ENCODE measurements at places on chromosomes 5 and 9.

- DNase-seq, result no peak
These were observed 55.4 kb downstream of the LHX2 start for GRCh38 chr9:124066783-124067577.

DNA sequence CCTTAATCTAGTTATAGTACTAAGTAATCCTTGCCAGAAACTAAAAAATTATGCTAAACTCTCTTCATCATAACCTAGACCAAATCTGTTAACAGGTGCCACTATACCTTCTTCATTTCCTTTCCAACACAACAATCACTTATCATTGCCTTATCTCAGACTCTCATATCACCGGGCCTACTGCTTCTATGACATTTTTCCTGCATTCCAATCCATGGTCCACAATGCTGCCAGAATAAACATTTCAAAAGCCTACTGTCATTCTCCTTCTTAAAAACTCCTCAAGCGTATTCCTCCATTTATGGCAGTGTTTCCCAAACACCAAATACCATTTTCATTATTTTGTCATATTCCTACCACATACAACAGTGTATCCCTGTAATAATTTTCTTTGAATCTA is 6.5 kb downstream of the PPP6C start:
- DNase-seq, result no peak

DNA sequence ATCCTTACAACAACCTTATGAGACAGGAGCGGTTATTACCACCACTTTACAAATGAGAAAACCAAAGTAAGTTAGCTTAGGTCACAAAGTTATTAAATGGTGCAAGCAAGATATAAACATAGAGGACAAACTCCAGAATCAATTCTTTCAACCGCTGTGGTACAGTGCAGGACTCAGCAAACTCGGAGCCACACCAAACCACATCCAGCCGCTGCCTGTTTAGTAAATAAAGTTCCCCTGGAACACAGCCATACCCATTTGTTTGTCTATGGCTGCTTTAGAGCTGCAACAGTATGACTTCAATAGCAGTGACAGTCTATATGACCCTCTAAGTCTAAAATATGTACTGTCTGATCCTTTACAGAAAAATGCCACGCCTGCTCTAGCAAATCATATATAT is 1567.2 kb upstream of the WWC1 start:
- DNase-seq, result no peak

DNA sequence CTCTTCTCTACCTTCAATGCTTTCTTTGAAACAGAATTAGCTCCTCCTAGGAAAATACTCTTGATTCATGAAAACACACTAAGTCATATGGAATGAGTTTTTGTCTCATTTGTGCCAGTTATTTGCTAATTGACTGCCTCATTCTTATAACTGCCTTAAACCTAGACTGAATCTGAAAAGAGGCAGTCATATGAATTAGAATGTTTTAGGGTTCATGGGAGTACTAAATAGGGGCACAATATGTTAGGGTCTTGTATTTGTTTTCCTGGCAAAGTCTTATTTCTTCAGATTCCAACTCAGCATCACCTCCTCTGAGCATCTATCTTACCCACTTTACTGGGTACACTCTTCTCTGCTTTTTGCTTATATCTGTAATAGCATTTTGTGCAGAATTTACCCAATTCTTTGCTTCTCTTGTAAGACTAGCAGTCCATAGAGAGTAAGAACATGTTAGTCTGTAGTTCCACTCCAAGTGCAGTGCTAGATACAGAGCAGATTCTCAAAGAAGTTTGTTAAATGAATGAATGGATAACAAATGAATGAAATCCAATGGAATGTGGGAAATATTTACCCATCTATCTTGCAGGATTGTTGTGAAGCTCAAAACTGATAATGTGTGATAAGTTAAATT is 43.9 kb upstream of the ALDH1A1 start:
- no peak for DNase-seq

DNA sequence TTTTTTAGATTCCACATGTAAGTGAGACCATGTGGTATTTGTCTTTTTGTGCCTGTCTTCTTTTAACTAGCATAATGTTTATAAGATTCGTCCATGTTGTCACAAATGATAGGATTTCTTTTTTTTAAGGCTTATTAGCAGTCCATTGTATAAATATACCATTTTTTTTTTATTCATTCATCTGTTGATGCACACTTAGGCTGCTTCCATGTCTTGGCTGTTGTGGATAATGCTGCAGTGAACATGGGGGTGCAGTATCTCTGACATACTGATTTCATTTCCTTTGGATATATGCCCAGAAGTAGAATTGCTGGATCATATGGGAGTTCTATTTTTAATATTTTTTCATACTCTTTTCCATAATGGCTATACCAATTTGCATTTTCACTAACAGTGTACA is 48.7 kb downstream of the KIAA1958 start:
- DNase-seq, result no peak

DNA sequence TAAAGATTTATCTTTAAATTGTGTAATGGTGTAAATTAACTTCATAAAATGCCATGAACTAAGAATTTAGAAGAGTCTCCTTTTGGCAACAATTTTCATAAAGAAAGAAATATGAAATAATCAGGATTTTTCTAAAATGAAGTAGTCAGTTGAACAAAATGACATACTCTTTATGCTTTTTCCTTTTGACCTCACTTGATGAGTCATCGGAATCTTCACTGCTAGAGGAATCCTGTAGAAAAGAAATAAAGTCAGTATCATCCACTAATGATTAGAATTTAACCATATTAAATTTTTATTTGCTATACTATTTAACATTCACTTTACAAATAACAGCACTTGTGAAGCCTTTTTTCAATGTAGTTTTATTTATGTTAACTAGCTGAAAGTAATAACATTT is 26.1 kb downstream of the CHD1 start:
- DNase-seq, result no peak

DNA sequence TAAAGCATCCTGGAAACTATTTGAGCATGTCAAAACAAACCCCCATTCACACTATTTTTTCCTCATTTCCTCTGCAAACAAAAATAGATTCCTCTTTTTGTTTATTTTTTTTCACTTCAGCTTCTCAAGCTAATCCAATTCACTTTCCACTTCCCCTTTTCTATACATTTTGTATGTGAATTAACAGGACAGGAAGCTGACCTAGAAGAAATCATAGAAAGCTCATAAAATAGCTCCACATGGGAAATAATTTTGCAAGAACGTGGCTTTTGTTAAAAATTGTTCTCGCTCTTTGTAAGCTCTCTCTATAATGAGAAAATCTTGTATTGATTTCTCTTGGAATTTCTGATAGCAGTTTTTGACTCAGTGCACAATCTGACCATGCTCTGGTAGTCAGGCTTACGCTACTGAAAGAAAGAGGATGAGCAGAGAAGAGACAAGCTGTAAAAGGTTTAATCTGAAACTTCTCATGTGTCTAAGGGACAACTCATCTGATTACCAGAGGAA is 215.8 kb downstream of the ADAMTS12 start:
- DNase-seq, result no peak

- DNase-seq, result no peak
These were observed 15.3 kb downstream of the TNFSF15 start for GRCh38 chr9:114790521-114790920.

DNA sequence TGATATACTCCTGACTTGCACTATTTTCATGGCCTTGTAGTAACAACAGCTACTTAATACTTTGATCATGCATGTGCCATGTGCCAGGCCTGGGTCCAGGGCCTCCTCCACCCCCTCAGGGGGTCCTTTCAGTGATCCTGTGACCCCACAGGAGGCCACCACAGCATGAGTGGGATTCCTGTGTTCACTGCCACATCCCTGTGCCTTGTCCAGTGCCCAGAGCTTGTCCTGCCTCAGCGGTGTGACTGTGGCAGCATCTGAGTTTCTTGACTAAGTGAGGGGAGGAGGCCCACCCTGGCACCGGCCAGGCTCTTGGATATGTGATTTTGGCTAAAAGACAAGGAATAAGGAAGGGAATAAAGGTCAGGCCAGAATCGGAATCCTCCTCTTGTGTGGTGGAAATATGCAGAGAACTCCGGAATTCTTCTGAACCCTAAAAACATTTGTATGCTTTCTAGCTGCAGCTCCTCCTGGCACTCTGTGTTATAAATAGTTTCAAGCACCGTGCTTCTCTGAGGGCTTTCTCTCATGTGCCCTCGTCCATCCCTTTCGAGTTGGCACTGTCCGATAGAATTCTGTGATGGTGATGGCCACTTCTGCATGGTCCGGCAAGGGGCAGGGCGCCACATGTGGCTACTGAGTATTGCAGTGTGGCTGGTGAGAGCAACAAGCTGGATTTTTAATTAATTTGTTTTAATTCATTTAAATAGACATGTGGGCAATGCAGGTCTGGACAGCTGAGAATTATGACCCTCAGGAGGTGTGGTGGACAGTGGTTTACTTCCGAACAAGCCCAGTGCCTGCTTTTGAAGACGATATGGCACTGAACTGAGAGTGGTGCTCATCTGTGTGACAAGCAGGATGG is 31.8 kb downstream of the TENT4A start:
- DNase-seq, result no peak

DNA sequence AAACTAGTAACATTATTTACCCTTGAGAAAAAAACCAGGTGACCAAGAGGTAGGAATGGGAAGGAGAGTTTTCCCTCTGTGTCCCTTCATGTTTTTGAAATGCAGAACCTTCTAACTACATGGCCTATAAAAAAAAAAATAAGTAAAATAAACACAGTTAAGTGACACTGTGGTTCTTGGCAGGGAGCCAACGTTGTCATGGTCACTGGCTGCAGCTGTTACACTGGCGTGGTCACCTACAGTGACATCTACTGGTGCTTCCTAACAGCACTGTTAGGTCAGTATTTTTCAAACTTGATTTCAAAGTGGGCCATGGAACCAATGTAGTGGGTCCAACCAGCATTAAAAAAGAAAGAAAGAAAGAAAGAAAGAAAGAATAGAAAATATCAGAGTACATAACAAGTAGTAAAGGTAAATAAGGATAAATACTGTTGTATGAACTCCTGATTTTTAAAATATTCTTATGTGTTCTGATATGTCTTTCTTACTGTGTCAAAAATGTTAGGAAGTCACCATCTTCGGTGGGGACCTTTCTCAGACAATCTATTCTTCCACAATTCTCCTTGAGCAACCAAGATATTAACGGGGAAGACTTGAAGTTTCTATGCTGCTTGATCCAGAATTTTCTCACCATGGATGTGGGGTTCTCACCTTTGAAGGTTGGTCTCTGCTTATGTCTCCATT is 59.1 kb upstream of the PJA2 start:
- DNase-seq, result peak; percentile 74

DNA sequence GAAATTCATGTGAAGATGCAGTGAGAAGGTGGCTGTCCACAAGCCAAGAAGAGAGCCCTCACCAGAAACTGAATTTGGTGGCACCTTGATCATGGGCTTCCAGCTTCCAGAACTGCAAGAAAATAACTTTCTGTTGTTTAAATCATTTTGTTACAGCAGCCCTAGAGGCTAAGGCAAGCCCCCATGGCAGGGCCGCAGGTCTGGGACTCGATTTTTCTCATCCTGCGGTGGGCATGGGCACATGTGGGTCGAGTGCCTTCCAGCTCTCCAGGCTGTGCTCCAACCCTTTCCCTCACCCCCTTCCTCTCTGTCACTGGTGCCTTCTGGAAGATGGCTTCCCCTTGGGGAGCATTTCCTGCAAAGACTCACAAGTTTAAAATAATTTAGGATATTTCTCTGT is 40.7 kb downstream of the AHRR start:
- no peak for DNase-seq

DNA sequence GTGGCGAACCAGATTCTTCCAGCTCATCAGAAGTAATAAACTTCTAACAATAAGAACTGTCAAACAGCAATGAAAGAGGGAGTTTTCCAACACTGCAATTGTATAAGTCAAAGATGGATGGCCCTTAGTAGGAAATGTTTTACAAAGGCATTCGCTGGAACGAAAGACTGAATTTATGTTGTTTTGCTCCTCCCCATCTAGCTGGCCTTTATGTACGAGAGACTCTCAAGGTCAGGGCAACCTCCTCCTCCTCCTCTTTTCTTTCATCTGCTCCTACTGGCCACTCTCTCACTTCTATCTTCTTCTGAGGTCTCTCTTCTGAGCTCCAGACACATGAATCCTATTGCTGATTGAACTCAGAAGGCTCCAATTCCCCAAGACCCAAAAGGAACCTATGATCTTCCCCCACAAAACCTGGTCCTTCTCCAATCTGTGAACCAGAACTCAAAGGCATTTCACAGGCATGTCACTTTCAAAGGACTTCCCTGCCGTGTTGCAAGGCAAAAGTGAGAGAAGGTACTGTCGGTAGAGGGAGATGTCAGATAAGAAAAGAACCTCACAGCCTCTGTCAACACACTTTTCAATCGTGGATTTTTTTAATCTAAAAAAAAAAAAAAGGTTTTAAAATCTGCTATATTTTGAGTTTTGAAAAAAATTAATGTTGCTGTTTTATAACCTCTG is 28.5 kb upstream of the PUM3 start:
- DNase-seq, result peak; percentile 78

- DNase-seq, result no peak
These were observed 56.0 kb upstream of the MOCS2 start for GRCh38 chr5:53165431-53166182.

DNA sequence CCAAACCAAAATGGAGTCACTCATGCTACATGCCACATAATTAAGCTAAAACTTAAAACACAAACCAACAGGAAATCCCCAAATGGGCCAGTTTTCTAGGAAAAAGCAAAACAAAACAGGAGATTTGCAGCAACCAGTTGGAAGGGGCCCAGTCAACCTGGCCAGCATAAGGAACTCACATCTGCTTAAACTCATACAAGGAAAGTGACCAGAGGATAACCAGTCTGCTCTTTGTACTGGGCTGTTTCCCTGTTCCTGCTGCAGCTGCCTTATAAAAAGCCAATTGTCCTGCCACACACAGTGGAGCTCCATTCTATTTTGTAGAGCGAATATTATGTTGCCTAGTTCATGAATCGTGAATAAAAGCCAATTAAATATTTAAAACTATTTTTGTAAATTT is 29.5 kb upstream of the PTPDC1 start:
- no peak for DNase-seq

DNA sequence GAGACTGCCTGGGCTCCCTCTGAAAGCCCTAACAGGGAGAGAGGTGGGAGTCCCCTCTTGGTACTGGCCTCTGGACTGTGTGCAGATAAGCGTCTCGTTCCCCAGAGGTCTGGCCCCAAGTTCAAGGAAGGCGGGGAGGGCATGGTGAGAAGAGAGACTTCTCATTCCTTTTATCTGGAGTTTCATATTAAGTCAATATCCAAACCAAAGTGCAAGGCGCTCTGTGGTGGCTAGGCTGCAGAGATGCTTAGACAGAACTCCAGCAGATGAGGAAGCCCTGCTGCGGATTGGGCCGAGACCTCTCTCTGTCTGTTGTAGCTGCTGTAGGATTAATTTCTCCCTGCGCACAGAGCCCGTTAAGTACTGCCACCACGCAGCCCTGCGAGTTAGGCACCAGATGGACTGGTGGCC is 16.0 kb downstream of the MVB12B start:
- DNase-seq, result no peak

GRCh38 chr9:19901586-19901985 is 112.7 kb upstream of the SLC24A2 start:
- no peak for DNase-seq

DNA sequence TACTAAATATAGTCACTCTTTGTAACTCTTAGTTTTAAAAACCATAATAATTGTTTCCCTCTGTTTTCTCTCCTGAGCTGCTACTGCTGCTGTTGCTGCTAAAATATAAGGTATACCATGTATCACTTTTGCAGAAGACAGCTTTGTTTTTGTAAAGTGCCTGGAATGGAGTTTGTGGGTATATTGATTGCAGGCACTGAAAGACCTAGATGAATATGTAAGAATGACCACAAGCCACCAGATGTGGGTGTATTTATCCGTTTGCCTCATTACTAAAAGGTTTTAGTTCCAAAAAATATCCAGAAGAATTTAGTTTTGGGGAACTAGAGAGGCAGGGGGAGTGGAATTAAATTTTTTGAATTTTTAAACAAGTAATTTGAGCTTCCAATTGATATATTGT is 151.1 kb upstream of the CDKN2B start:
- DNase-seq, result no peak

All from NCI-H2171 treated with DMSO at 0.1 percent for 48 hours (cell line).